Stimulated activated CD4-positive, alpha-beta T cell treated with anti-CD3 and anti-CD28 coated beads, TNF-alpha, amount 100 ng/mL, for 1 hour (primary cell): ENCODE measurements at places on chromosomes 2 and 18.

GRCh38 chr2:3188405-3188946 is 189.1 kb downstream of the EIPR1 start:
- no peak for DNase-seq

DNA sequence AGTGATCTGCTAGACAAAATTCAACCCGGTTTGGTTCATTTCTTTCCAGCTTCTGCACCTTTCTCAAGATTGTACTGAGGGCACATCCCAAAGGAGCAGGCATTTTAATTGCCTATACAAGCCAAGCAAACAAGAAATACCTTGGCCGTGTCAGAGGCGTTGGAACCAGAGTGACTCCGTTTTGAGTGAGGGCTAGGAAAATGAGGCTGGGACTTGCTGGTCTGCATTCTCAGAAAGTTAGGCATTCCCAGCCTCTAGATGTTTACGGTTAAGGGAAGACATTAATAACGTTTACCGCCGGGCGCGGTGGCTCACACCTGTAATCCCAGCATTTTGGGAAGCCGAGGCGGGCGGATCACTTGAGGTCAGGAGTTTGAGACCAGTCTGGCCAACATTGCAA is 1.5 kb upstream of the GEMIN6 start:
- no peak for DNase-seq

GRCh38 chr2:30239308-30239985 is 8.1 kb downstream of the LBH start:
- no peak for DNase-seq

- no peak for DNase-seq
These were observed 71.3 kb upstream of the ACKR3 start for GRCh38 chr2:236498369-236498768.
